ENCODE measurements at places on chromosomes 12 and 14. TPM values are rescaled to one million over a fixed set of nuclear protein-coding genes. Genes with fewer than 3 reads are reported as not detected.

HSPB8 gene
- total RNA-seq: 2.7 TPM

PMCH gene
- total RNA-seq: not detected

TMEM132D gene
- not detected for total RNA-seq

DNA sequence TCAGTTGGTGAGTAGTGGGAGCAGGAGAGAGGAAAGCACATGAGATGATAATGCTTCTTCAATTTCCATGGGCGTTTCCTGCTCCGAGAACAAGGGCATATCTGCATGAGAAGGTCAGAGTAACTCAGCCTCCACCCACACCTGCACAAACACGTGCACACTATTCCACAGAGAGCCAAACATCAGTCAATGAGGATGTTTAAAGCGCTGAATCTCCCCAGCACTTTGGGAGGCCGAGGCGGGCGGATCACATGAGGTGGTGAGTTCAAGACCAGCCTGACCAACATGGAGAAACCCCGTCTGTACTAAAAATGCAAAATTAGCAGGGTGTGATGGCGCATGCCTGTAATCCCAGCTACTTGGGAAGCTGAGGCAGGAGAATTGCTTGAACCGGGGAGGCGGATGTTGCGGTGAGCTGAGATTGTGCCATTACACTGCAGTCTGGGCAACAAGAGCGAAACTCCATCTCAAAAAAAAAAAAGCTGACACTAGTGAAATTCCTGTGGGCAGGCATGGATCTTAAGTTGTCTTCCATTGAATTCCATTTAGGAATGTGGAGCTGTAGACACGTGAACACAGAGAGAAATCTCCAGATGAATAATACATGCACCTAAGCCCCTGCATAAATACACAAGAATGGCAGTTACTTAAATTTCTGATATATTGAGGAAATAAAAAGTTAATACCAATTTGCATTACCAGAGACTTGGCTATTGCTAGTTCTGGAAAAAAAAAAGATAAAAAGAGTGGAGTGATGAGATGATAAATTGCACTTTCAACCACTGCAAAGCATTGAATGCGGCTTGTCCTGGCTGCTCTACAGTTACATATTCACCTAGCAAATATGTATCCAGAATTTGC is 1097.4 kb upstream of the TMEM132C start:
- no peak overlapping the region for H3K27ac ChIP-seq
- H3K4me1 ChIP-seq: no peaks in the 10 kb centered on the region
- H3K4me3 ChIP-seq: no peak overlapping the region
- peaks cover 20% of the 10 kb centered on the region for H3K36me3 ChIP-seq

DNA sequence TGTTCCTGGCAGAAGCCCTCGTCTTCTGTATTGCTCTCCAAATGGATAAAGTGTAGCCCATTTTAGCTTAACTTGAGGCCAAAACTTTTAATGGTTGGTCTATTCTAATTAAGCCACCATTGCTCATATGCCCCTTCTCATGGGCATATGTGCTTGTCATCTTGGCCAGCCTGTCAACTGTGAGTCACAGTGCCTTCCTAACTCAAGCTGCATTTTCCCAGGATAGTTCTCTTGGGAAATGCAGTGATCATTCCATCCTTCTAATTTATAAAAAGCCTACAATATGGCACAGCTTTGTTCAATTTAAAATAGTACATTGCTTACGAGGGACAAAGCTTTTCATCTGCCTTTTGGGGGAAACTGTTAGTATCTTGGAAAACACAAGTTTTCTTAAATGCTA is 6.6 kb downstream of the PTHLH start:
- peaks cover 8% of the 10 kb centered on the region for H3K36me3 ChIP-seq
- H3K4me3 ChIP-seq: no peak overlapping the region
- no peak overlapping the region for H3K27ac ChIP-seq
- H3K27me3 ChIP-seq: peaks cover 6% of the 10 kb centered on the region
- no peak for DNase-seq

DNA sequence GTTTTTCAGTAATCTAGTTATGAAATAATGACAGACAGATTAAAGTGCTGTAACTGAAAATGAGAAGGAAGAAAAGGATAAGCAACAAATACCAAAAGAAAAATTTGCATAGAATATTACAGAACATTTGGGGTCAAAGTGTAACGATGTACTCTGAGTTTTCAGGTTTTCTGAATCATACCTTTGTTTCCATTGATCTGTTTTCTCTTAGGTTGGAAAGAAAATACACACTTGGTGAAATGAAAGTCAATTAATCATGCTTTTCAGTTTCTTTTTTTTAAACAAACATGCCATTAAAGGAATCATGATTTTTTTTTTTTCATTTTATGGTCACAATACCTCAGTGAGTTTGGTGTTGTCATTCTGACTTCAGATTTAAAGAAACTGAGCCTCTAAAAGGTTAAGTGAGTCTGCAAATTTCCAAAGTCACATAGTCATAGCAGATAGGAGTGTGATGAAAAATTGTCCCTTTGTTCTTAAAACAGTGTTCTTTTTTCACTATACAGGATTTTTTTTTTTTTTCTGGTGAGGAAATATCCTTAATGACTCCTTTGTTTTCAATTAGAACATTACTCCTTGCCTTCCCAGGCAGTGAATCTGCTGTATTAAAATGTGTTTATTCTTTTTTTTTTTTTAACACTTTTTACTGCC is 35.9 kb upstream of the PZP start:
- H3K27me3 ChIP-seq: no peaks in the 10 kb centered on the region
- H3K4me3 ChIP-seq: no peak overlapping the region
- H3K36me3 ChIP-seq: no peaks in the 10 kb centered on the region
- H3K4me1 ChIP-seq: peaks cover 4% of the 10 kb centered on the region

GRCh38 chr12:45708363-45708762 is 21.1 kb upstream of the ARID2 start:
- H3K4me3 ChIP-seq: no peak overlapping the region
- peaks cover 6% of the 10 kb centered on the region for H3K4me1 ChIP-seq
- no peak overlapping the region for H3K27ac ChIP-seq
- no peaks in the 10 kb centered on the region for H3K36me3 ChIP-seq
- no peak for DNase-seq

PTGER2 gene
- total RNA-seq: not detected

All from endothelial cell (in vitro differentiated cells).